Stimulated activated CD4-positive, alpha-beta T cell treated with anti-CD3 and anti-CD28 coated beads, Interleukin-15, amount 100 ng/mL, for 24 hours (primary cell): ENCODE measurements at places on chromosomes 16 and 17.

GRCh38 chr16:8953064-8953463 lies 10.6 kb downstream of the USP7 start:
- DNase-seq = no peak

GRCh38 chr16:12337871-12338655 lies 361.5 kb downstream of the SNX29 start:
- DNase-seq = no peak

GRCh38 chr17:77498091-77498741 lies 357.4 kb downstream of the SEC14L1 start:
- no peak for DNase-seq

DNA sequence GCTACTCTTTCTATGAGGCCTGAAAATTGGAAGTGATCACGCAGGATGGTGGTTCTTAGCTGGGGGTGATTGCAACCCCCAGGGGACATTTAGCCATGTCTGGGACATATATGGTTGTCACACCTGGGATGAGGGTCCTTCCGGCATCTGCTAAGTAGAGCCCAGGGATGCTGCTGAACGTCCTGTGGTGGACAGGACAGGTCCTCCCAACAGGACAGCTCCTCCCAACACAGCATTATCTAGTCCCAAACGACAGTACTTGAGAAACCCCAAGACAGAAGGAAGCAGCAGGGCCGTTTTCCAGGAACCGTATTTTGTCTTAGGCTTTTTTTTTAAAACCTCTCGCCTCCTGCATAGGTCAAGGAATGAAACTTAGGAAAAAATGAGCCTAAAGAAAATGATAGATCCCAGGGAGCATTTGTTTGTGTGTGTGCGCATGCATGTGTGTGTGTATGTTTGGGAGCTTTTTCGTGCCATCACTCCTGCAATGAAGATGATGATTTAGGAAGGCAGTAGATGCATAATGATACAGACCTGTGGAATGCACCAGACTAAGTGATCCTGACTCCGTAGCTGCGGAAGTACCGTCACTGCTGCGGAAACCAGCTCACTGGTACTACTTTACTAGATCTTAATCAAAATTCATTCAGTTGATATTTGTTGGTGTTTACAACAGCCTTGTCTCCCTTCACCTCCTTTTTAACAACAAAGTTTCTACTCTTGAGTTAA lies 118.2 kb downstream of the SNX29 start:
- DNase-seq = no peak

DNA sequence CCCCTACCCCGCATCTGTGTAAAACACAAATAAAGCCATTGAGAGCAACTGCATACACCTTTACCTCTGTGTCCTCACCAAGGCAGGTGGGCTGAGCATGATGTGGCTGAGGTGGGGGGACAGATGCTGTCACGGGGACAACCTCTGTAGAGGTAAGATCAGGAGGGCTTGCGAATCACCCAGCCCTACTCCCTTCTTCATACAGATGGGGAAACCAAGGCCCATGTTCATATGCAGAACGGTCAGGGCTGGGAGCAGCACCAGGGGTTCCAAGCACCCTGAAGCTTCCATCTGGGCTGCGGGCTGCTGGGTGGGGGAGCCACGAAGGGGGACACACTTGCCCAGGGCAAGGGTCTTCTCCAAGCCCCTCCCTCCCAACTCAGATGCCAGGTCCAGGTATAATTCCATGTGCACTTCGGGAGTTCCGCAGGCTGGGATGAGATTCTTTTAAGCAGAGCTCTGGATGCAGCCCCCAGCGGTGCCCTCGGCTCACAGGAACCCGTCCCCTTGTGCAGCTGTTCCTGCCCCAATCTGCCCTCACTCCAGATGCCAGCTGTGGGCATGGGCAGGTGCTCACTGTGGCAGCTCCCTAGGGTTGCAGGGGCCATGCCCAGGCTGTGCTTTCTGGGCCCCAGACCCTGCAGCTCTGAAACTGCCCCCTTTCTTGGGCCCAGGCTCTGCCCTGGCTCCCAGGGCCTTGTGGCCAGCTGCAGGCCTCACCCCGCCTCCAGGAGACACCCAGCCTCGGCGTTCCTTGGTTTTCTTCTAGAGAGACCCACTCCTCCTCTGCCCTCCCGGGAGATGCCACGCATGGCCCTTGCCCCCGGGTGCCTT lies 9.6 kb downstream of the CTRB1 start:
- DNase-seq = no peak

- DNase-seq = peak; percentile 76
Observed at GRCh38 chr16:728131-728889, 1.4 kb downstream of the HAGHL start.

DNA sequence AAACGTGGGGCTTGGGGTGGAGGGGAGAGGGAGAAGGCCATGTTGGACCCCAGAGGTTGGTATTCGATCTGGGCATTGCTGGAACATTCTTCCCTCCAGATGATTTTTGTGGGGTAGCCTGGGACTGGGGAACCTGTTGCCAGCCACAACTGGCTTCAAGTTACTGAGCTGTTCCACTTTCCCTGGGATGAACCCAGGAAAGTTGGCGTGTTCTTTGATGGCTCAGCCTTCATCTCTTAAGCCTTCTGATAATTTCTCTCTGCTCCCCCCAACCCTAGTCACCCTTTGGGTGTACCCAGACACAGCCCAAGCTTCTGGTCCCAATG lies 2.1 kb downstream of the TBX21 start:
- DNase-seq = no peak

- no peak for DNase-seq
Observed at GRCh38 chr17:6571452-6571781, 15.1 kb upstream of the PITPNM3 start.

DNA sequence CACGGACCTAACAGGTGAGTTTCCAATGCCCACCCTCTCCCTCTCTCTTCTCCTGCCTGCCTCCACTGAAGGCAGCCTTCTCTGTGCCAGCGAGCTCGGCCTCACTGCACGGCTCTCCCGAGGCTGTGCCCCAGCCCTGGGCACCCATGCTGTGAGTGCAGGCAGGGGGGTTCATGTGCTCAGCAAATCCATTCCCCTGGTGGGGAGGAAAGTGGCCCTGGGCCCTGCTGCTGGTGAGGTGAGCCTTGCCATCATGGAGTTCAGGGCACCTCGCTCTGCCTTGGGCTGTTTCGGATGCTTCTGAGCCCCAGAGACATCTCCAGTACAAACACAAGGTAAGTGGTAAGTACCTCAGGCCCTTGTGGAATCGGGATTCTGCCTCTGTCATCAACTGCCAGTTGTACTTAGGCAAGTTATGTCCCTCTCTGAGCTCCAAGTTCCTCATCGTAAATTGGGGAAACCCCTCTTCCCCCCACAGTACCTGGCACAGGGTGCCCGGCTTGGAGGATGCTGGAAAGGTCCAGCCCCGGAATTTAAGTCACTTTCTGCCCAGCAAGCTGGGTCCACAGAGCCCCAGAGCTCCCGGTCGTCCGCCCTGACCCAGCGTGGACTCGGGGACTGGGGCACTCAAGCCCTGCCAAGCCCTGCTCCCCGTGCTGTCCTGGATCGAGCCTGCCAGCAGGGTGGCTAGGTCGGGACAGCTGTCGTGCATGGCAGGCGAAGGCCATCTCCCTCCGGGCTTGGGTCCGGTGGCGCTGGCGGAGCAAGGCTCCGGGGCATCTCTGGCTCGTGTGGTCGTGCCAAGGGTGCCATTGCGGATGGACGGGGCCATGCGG lies 684 bp upstream of the NUDT16L1 start:
- no peak for DNase-seq

DNA sequence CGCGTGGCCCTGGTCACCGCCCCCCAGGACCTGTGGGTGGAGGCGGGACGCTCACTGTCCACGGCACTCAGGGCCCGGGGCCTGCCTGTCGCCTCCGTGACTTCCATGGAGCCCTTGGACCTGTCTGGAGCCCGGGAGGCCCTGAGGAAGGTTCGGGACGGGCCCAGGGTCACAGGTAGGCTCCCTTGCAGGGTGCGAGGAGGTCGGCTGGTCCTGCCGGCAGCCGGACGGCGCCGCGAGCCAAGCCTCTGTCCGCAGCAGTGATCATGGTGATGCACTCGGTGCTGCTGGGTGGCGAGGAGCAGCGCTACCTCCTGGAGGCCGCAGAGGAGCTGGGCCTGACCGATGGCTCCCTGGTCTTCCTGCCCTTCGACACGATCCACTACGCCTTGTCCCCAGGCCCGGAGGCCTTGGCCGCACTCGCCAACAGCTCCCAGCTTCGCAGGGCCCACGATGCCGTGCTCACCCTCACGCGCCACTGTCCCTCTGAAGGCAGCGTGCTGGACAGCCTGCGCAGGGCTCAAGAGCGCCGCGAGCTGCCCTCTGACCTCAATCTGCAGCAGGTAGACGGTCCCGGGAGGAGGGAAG lies 1.3 kb downstream of the GUCY2D start:
- DNase-seq = no peak

DNA sequence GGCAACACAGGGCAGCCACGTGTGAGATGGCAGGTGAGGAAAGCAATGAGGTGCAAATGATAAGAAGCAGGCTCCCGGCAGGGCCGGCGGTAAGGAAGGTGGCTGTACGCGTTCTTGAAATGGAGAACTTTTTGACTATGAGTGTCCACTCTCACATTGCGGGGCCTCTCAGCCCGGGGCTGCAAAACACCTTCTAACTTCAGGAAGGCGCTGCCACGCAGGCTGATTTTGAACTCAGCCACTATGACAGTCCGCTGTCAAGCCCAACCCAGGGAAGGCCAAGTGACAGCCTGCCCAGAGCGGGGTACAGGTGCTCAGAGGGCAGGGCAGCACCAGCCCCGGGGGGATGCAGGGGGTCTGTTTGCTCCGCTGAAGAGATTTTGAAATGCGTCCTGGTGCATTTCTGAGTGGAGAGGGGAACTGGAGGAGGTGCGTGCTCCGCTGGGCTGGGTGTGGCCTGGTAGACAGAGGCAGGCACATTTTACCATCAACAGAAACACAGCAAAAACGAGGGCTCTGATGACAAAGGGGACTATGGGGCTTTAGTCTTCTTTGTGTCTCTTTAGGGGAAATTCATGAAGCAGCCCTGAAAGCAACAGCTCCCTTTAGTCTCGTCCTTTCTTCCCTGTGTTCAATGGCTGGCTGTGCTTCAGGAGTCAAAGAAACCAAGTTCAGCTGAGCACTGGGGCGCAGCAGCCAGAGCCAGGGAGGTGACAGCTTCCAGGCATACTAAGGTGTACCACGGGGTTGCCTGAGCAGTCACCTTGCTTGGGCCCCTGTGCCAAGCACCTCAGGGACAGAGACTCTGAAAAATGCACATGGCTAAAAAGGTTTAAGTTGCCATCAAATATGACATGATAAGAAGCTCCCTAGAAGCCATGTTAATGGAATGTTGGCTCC lies 14.6 kb upstream of the SREBF1 start:
- no peak for DNase-seq

DNA sequence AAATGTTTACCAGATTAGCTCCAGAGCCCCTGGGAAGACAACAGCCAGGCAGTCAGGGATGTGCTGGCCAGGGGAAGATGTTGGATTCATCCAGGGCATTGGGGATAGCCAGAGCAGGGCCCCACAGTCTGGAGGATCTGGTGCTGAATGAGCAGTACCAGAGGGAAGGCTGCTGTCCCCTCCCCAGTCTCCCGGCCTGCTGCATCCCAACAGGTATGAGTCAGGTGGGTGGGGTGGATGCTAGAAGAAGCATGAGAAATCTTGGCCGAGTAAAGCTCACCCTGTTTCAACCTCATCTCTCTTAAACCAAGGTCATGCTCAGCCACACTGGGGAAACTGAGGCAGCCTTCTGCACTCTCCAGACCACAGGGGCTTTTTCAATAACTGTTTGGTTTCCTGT lies 71.9 kb upstream of the SEC14L1 start:
- DNase-seq = no peak

DNA sequence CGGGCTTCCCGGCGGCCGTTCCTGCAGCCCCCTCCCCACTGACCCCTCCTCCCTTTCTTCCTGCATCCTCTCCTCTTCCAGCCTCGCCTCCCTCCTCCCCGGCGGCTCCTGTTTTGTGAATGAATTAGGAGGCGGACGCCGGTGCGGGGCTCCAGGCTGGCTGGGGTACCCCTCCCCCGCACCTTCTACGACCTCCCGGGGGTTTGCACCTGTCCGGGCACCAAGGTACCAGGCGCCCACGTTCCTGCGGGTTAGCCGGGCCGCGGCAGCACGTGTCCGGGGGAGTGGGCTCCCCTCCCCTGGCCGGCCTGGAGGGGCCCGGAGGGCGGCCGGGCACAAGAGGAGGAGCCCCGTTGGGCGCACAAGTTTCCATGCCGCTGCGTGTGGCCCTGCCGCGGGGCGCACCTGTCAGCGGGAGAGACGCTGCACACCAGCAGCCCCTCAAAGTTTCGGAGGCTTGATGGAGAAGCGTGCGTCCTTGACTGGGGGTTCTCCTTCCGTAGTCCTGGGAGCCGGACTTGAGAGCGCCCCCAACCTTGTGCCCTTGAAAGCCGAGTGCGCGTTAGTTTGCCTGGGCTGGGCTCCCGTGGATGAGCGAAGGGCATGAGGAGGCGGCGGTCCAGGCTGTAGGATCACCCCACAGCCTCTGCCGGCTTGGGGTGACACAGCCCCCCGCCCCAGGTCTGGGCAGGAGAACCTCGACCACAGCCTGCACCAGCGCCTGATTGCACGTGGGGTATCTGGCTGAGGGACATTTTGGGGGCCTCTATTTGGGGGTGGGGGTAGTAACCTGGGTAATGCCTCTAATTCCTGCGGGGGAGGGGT lies 1.2 kb downstream of the HAS3 start:
- peak; percentile 29 for DNase-seq

GRCh38 chr17:17500999-17501605 lies 4.9 kb upstream of the RASD1 start:
- DNase-seq = no peak

DNA sequence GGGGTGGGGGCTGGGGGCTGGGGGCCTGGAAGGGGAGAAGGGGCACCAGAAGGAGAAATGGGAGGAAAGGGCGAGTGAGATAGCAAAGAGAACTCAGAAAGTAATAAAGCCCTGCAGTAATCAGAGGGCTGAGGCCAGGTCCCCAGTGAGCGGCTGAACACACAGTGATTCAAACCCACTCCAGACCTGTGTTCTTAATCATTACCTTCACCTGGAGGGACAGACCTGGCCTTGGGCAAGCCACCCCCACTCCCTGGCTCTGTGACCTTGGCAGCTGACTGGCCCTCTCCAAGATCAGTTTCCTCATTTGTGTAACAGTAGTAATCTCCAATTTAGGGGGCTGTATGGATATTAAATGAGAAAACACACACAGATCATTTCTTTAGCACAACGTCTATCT lies 150.4 kb downstream of the WWOX start:
- DNase-seq = no peak

DNA sequence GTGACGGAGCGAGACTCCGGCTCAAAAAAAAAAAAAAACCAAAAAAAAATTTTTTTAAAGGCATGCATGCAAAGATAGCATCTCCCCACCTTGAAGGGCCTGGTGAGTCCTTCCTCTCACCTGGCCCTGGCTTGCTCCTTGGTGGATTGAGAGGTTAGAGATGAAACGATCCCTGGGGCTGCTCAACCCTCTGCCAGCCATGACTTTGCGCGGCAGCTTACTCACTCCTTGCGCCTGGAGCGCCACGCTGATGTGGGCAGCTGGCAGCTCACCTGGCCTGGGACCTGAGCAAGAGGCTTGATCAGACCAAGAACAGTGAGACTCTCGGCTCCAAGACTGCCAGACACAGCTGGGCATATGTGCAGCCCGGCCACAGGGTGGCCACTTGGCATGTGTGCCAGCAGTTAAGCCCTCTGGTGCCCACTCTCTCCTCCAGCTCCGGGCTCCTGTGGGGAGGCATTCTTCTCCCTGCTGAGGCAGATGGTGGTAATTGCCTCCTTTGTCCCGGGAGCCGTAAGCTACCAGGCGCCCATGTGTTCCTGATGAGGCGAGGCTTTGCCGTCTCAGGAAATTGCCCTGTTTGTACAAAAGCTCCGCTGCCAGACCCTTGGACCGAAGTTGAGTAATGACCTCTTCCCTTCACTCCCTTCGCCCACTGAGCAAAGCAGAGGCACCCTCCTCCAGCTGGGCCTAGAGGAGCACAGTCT lies 5.1 kb upstream of the EVPL start:
- DNase-seq = no peak
